NAMALWA (cell line): ENCODE measurements at places on chromosomes 4 and X.

GRCh38 chr4:2958446-2958845, 4.8 kb downstream of the NOP14 start:
- no peak for DNase-seq

DNA sequence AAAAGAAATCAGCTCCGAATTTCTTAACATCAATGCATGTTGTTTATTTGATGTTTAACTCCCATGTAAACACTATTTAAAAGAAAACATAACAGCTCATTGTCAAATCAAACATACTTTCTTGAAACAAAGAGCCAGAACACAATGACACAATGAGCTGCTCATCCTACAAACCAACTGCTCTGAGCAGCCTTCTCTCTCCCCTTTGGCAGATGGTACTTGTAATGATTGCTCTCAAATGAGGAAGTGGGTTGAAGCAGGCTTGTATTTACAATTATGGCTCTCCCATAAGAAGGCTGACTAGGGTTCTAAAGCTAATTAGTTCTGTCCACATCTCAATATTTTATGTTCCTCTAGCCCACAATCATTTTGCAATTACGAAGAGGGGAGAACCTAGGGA, 637.8 kb upstream of the ADGRL3 start:
- peak; percentile 4 for DNase-seq

DNA sequence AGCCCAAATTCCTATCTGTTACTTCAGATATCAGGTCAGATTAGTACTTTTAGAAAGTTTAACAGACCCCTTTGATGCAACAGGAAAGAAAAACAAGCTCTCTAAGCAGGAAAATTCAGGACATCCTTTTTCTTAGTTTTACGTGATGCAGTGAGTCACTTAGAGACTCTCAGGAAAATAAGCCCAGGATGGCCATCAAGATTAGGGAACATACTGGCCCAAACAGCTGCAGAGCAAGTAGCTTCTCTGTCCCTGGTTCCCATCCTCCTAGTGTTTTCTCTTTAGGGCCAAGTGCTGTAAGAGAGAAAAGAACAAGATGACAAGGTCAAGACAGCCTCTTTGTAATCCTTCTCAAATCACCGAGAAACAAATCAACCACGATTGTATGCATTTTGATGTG, 219.1 kb downstream of the ZNF674 start:
- DNase-seq = no peak

DNA sequence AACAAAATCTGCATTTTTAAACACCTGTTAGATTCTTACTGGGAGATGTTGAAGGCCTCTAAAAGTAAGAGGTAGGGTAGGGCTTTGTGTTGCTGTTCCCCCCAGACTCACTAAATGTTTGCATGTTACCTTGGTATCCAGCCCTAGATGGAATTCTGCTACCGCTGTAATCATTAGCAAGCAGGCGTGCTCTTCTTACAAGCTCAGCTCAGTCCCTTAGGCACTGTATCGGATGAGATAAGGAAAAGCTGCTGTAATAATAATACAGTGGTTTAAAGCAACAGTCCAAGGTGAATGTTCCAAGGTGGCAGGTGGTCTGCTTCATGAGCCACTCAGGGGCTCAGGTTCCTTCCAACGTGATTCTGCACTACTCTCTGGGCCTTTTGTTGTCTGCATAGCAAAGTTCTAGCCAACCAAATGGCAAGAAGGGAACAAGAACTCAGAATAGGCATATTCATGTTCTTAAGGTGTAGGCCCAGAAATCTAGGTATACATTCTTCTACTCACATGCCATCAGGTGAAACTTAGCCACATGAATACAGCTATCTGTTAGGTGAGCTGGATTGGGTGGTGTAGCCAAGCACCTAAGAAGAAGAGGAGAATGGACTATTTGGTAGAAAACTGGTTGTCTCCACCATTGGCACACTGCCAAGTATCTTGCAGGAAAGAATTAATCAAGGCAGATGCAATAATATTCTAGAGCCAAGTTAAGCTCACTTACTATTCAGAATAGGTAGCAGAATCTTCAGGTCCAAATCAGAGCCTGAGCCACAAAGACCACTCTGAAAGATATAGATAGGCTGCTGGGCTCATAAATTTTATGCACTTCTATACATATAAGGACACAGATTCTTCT, 46.0 kb downstream of the COQ2 start:
- no peak for DNase-seq

DNA sequence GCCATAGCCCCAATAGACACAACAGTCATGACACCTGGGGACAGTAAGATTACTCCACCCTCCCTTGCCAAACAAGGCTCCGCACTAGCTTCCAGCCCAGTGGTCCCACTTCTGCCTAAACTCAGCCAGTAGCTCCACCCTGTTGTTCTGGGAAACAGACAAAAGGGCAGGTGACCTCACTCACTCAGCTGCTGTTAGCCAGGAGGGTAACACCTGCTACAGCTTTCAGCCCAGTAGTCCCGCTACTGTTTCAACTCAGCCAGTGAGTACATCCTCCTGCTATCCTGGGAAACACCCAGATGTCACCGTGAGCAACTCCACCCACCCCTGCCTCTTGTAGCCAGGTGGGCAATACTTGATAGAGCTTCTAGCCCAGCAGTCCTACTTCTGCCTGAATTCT, 162.7 kb upstream of the CPXCR1 start:
- no peak for DNase-seq

GRCh38 chr4:37742149-37742548, 56.0 kb upstream of the RELL1 start:
- no peak for DNase-seq

- peak; percentile 15 for DNase-seq
Measured at GRCh38 chrX:153687121-153688039, at the start of gene SLC6A8. Gene SLC6A8 (plus strand): TSS chrX:153687926. CDS start chrX:153688575, 649 bp downstream.

DNA sequence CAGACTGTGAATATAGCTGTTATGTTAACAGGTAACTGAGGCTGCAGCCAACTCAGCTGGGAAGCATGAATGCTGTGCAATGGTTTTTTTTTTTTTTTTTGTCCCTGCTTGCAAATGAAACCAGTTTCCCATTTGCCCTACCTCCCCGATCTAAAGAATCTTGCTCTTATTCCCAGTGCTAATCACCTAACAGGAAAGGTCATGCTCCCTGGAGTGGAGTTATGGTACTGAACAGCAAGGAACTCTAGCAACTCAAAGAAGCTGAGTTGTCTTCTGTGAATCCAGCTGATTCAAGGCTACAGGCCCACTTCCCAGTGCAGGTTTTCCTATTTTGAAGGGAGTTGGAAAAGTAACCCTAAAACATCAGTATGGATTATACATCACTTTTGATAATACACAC, 52.1 kb downstream of the HTR2C start:
- no peak for DNase-seq

DNA sequence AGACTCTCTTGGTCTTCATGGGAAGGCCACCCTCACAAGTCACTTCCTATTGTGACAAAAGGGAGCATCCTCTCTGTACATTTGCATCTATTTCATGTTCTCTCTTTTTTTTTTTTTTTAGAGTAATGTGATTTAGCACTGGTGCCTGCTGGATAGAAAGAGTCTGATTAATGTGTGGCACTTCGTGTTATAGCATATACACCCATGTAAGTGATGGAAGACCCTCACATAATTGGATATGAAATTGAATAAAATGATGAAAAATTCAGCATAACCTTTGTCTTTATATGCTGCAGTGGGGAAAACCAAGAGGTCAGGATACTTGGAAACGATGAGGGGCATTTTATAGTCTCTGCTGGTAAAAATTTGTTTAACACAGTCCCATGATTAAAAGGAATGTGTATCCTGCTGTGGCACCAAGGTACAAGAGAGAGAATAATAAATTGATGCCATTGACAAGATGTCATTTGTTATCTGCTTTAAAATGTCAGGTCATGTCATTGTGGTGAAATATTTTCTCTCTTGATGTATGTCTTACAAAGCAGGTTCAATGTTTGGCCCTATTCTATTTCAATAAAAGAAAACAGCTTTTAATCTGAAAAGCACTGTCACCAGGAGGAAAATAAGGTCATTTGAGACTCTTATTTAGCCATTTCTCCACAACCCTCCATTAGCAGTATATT, 1115.4 kb downstream of the STPG2 start:
- DNase-seq = no peak

GRCh38 chr4:10347281-10347795, 109.9 kb downstream of the ZNF518B start:
- no peak for DNase-seq

DNA sequence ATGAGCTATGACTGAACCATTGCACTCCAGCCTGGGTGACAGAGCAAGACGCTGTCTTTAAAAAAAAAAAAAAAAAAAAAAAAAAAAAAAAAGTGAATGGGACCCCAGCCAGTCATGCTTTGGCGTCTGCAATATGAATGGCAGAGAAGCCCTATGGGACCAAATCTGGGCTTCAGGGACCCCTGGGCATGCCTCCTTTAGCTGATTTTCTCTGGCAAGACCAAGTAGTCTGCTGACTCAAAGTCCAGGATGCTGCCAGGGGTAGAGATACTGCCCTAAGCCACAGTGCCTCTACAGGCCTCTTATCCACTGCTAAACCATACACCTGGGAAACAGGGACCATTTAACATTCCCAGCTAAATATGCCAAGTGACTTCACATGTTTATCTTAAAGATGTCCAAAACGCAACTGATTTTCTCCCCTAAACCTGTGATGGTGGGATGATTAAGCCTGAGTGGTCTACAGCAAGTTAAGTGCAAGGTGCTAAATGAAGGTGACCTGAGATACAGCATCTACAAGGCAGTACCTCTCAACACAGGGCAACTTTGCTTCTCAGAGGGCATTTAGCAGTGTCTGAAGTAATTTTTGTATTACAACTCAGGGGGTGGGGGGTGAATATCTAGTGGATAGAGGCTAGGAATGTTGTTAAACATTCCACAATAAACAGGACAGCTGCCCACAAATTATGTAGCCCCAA, 5.8 kb downstream of the RPS4X start:
- DNase-seq = no peak

DNA sequence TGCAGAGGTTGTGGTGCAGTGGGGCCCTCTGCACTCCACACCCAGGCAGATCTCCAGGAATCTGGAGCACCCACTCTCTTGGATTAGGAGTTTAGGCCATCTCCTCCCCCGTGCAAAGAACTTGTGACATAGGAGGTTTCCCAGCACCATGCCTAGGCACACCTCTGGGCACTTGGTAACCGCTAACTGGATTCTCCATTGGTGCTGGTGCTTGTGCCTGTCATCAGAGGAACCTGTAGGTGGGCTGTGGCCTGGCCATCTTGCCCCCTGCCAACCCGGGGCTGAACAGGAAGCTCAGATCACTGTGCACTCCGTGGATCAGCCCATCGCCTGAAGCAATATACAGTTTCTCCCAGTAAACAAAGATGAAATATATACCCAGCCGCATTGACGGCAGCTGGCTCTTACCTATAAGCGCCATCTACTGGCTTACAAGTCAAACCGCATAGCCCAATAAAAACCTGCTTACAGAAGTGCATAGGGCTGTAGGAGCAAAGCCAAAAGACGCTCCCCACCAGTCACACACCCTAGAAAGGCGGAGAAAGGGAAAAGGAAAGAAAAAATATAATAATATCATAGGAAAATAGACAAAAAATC, 19.1 kb upstream of the TEX13B start:
- peak; percentile 51 for DNase-seq

DNA sequence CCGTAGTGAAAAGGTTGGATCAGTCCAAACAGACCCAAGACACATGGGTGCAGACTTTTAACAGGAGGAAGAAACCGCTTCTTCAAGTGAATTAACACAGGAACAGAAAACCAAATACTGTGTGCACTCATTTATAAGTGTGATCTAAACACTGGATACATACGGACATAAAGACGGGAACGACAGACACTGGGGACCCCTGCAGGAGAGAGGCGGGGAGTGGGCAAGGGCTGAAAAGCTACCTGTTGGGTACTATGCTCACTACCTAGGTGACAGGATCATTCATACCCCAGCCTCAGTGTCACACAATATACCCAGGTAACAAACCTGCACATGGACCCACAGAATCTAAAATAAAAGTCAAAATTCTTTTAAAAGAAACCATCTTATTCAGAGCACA, 326.0 kb upstream of the NOCT start:
- DNase-seq = no peak

GRCh38 chr4:129014566-129015509, 78.5 kb downstream of the SCLT1 start:
- no peak for DNase-seq

DNA sequence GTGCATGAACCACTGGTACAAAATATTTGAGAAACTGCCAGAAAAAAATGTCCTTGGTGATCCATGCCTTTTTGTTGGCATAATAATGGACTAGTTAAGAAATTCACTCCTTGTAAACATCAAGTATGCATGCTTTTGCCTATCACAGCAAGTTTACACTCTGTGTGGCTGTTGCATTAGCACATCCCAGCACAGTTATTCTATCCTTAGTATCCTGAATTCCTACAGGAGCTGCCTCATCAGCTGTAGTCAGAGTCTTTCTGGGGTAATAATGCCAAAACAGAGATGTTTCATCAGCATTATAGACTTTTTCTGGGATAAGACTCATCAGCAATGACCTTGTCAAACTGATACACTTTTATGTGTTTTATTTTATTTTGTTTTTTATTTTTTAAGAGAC, 82.8 kb downstream of the CHIC2 start:
- DNase-seq = no peak

DNA sequence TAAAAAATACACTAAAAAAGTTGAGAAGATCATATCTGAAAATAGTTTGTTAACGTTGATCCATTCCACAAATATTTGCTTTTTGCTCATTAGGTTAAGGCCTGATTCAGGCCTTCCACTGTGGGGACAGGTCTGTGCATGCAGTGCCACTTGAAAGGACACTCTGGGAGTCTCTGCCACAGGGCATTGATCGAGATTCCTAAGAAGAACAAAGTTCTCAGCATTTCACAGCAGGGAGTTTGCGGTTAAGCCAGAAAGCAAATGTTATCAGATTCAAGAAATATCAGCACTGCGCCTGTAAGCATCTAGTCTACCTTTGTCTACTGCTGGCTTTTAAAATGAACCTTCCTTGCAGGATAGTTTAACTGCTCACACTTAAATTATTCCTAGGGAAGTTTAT, 62.2 kb upstream of the TNIP3 start:
- DNase-seq = no peak

- no peak for DNase-seq
Measured at GRCh38 chrX:17737710-17737985, 355 bp downstream of the SCML1 start.

- DNase-seq = no peak
Measured at GRCh38 chr4:94978904-94979303, 221.1 kb downstream of the BMPR1B start.

- no peak for DNase-seq
Measured at GRCh38 chrX:9117851-9118250, 83.9 kb upstream of the FAM9B start.

DNA sequence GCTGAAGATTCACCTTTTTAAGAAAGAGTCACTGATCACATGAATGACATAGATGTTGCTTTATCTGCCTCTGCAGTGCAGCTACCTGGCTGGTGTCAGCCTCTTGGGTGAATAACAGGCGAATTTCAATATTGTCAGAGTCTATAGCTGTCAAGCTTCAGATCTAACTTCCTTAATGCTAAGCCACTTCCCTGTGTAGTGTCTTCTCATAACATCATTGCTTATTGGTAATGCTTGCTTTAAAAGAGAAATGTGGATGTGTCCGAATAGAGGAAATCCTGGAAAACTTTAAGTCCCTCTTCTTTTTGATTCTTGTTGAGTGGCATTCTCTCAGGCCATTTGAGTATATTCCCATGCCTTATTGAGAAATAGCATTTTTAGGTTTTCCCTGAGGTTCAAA, 7.3 kb upstream of the IGFBP7 start:
- DNase-seq = no peak

- DNase-seq = no peak
Measured at GRCh38 chr4:157023941-157024340, 52.0 kb upstream of the GLRB start.

GRCh38 chrX:24025741-24026403, 1.1 kb downstream of the KLHL15 start:
- peak; percentile 45 for DNase-seq
